ENCODE measurements at places on chromosomes 12 and 14.

DNA sequence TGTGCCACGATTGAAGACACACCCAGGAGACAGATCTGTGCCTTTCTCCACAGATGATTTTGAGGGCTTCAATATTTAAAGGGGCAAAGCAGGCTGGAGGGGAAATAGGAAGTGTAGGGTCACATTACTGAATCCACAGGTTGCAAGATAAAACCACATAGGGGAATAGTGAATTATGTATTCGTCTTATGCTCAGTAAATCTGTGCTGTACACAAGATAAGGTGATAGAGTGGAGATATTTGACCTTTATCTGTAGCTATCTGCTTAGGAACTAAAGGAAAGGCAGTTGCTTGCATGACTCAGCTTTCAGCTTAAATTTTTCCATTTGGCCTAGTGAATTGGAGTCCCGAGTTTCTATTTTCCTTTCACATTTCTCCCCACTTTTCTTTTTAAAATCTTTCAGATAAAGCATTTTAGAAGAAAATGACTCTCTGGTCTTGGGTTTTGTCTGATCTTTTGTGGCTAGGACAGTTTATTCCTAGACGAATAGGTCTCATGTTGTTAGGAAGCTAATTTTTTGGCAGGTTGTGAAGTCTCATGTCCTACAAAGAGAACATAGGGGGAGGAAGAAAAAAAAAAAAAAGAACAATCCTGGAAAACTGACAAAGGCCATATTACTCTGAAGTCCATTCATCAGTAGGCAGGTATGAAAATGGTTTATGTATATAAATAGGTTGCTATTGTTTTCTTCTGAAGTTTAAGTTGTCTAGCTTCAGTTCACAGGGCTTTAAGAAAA lies 55.4 kb downstream of the FBXO33 start:
- H3K4me3 ChIP-seq: peak overlapping the region; percentile 51
- no peaks in the 10 kb centered on the region for H3K36me3 ChIP-seq
- H3K27me3 ChIP-seq: no peaks in the 10 kb centered on the region
- no peak for DNase-seq
- H3K4me1 ChIP-seq: peaks cover 20% of the 10 kb centered on the region

GRCh38 chr14:59354666-59355065 lies 110.5 kb downstream of the GPR135 start:
- peaks cover 19% of the 10 kb centered on the region for H3K4me1 ChIP-seq
- no peak overlapping the region for H3K4me3 ChIP-seq
- H3K27me3 ChIP-seq: no peaks in the 10 kb centered on the region
- peaks cover 10% of the 10 kb centered on the region for H3K36me3 ChIP-seq
- DNase-seq: no peak
- no peak overlapping the region for H3K27ac ChIP-seq

GRCh38 chr12:1927051-1927680 lies 8.7 kb upstream of the CACNA2D4 start:
- DNase-seq: peak; percentile 15
- no peaks in the 10 kb centered on the region for H3K36me3 ChIP-seq
- peaks cover 33% of the 10 kb centered on the region for H3K4me1 ChIP-seq
- H3K27ac ChIP-seq: no peak overlapping the region

GRCh38 chr12:122866379-122866778 lies 29.5 kb downstream of the VPS37B start:
- peaks cover 38% of the 10 kb centered on the region for H3K4me1 ChIP-seq
- H3K36me3 ChIP-seq: peaks cover 27% of the 10 kb centered on the region
- no peak for DNase-seq
- H3K27ac ChIP-seq: peak overlapping the region; percentile 78
- H3K4me3 ChIP-seq: no peak overlapping the region

DNA sequence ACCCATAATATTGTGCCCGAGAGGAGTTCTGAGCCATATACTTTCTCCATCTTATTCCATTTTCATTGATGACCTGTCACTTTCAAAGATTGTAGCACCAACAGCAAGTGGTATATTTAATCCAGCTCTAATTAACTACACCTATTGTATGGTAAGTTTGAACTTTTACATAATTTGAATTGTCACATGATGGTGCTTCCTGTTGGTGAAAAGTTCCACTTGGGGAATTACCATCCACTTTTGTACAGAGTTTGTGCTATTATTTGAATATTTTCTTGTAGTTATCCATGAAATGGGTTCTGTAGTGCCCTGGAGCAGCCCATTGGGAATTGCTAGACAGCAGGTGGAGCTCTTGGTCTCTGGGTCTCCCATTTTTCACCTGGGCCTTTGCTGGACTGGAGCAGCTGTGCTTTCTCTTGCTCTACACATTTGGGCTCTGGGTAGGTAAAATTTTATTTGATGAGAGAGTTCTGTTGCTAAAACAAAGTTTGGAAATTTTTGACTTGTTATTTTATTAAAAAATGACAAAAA lies 3.0 kb downstream of the SMCO3 start:
- H3K27me3 ChIP-seq: no peaks in the 10 kb centered on the region
- H3K4me3 ChIP-seq: no peak overlapping the region
- DNase-seq: no peak
- no peaks in the 10 kb centered on the region for H3K4me1 ChIP-seq

GRCh38 chr12:47686645-47687240 lies 19.1 kb downstream of the RPAP3 start:
- DNase-seq: no peak
- H3K27ac ChIP-seq: no peak overlapping the region
- H3K36me3 ChIP-seq: peaks cover 55% of the 10 kb centered on the region
- H3K4me1 ChIP-seq: no peaks in the 10 kb centered on the region
- H3K27me3 ChIP-seq: no peaks in the 10 kb centered on the region
